ENCODE measurements at places on chromosomes 3 and 15. TPM values are rescaled to one million over a fixed set of nuclear protein-coding genes. Genes with fewer than 3 reads are reported as not detected.

- H3K36me3 ChIP-seq = no peaks in the 10 kb centered on the region
- H3K4me1 ChIP-seq = no peaks in the 10 kb centered on the region
- DNase-seq = no peak
- no peak overlapping the region for H3K27ac ChIP-seq
- H3K27me3 ChIP-seq = no peaks in the 10 kb centered on the region
- H3K4me3 ChIP-seq = no peak overlapping the region
Observed at GRCh38 chr3:50390508-50391224, 31.3 kb upstream of the TMEM115 start.

GRCh38 chr3:99923873-99924272 is 106.2 kb downstream of the CMSS1 start:
- no peak overlapping the region for H3K4me3 ChIP-seq
- no peak overlapping the region for H3K27ac ChIP-seq
- H3K4me1 ChIP-seq = no peaks in the 10 kb centered on the region
- no peak for DNase-seq

DNA sequence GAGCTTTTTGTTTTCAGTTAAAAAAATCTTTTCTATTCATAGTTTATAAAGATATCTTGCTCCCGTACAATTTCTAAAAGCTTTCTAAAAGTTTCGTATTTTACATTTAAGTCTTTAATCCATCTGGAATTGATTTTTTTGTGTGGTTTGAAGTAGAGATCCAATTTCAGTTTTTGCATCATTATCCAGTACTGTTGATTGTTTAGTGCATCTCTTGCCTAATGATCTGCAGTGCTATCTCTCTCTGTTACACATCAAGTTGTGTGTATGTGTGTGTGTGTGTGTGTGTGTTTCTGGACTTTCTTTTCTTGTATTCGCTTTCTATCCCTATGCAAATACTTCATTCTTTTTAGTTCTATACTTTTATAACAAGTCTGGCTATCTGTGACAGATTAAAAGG is 605.8 kb upstream of the DPPA4 start:
- DNase-seq = no peak
- no peaks in the 10 kb centered on the region for H3K4me1 ChIP-seq
- no peaks in the 10 kb centered on the region for H3K27me3 ChIP-seq
- H3K36me3 ChIP-seq = no peaks in the 10 kb centered on the region

GRCh38 chr3:171736556-171736955 is 73.7 kb downstream of the PLD1 start:
- no peak for DNase-seq
- H3K27me3 ChIP-seq = no peaks in the 10 kb centered on the region
- no peaks in the 10 kb centered on the region for H3K36me3 ChIP-seq
- peaks cover 5% of the 10 kb centered on the region for H3K4me1 ChIP-seq

DNA sequence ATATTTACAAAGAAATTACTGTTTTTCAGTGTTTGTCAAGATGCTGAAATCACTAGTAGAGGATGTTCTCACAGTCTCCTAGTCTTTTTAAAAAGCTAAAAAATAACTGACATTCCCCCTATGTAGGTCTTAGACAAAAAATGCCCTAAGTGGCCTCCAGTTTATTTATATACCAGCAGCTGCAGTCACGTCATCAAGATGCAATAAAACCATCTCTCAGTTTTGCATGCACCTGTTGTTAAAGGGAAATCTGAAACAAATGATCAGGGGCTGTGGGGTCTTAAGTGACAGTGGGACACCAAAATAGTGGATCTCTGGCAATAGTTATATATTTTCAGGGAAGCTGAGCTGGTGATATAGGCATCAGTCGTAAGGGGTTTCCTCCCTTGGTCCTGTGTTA is 146.5 kb upstream of the ARPP21 start:
- no peaks in the 10 kb centered on the region for H3K36me3 ChIP-seq
- no peak overlapping the region for H3K27ac ChIP-seq
- no peaks in the 10 kb centered on the region for H3K27me3 ChIP-seq
- H3K4me1 ChIP-seq = no peaks in the 10 kb centered on the region
- H3K4me3 ChIP-seq = no peak overlapping the region
- DNase-seq = no peak

DNA sequence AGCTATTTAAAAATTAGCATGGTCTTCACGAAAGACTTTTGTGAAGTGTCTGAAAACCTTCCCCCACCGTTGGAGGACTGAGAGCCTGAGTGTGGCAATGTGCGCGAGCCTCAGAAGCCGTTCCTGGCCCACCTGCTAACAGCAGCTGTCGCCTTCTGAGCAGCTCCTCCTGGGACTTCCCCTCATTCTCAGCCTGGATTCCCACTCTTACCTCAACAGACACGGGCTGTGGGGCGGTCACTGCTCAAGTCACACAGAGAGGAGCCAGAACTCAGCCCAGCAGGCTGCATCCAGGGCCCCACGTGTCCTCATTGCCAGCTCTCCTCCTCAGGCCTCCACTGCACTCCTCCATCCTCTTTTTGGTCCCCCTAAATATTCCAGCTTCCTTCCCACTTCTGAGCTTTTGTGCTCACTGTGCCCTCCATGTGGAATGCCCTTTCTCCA is 7.8 kb downstream of the DNASE1L3 start:
- no peaks in the 10 kb centered on the region for H3K27me3 ChIP-seq
- H3K4me1 ChIP-seq = no peaks in the 10 kb centered on the region
- no peak for DNase-seq

DNA sequence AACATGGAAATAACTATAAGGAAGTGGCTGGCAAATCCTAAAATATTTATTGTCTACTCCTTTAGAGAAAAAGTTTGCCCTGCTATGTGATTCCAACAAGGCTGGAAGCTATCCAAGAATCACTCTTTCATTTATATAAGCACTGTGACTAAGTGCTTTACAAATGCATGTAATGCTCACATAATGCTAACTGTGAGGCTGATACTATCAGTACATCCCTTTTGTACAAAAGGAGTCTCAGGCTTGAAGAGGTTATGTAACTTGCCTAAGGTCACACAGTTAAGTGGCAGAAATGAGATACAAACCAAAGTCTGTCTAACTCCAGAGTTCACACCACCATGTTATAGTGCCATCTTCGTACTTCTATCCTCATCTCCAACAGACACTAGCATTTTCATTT is 17.0 kb downstream of the TOPBP1 start:
- H3K4me1 ChIP-seq = peaks cover 28% of the 10 kb centered on the region
- H3K27me3 ChIP-seq = no peaks in the 10 kb centered on the region
- H3K36me3 ChIP-seq = peaks cover 61% of the 10 kb centered on the region

DNA sequence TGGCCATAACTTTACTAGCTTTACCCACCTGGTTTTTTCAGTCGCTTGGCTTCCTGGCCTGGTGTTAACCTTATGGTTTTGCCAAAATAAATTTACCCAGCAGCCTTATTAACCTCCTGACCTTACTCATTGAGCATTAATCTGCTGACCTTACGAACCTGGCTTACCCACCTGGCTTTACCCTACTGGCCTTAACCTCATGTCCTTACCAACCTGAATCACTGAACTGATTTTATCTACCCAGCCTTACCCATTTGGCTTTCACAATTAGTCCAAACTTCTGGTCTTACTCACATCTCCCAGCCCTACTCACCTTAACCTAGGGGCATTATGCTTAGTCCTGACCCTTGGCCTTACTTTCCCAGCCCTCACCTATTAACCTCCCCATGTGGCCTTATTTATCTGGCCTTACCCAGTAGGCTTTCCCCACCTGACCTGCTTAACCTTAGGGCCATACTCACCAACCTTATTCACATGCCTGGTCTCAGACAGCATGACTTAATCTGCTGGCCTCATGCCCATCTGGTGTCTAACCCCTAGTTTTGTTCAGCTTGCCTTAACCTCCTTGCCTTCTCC is 93.4 kb downstream of the IL12A start:
- H3K27ac ChIP-seq = no peak overlapping the region
- DNase-seq = no peak
- no peaks in the 10 kb centered on the region for H3K36me3 ChIP-seq
- no peaks in the 10 kb centered on the region for H3K27me3 ChIP-seq

DNA sequence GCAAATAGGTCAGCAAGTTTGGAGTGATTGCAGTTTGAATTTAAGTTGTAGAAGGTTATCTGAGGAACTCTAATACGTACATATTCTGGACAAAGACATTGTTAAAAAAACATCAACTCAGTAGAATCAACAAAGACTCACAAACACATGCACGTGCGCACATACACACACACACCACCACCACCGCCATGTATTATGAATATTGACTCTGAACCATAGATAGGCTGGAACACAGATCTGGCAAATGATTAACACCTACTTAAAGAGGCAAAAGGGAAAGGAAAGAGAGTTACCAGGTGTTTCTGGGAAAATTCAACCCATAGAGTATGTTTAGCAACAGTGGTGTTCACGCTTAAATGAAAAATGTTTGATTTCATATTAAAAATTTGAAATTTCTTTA is 334.2 kb upstream of the ALCAM start:
- no peak overlapping the region for H3K27ac ChIP-seq
- no peak for DNase-seq
- no peaks in the 10 kb centered on the region for H3K36me3 ChIP-seq
- no peaks in the 10 kb centered on the region for H3K27me3 ChIP-seq
- no peaks in the 10 kb centered on the region for H3K4me1 ChIP-seq
- no peak overlapping the region for H3K4me3 ChIP-seq

DNA sequence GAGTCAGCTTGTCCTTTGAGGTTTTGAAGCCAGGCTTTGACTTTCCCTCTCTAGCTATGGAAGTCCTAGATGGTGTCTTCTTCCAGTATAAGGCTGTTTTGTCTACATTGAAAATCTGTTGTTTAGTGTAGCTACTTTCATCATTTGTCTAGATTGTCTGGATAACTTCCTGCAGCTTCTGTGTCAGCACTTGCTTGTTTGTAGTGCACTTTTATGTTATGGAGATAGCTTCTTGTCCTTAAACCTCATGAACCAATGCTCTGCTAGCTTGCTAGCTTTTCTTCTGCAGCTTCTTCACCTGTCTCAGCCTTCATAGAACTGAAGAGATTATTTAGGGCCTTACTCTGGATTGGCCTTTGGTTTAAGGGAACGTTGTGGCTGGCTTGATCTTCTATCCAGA is 43.8 kb downstream of the AKAP13 start:
- no peaks in the 10 kb centered on the region for H3K36me3 ChIP-seq
- H3K4me3 ChIP-seq = no peak overlapping the region
- peaks cover 13% of the 10 kb centered on the region for H3K4me1 ChIP-seq

DNA sequence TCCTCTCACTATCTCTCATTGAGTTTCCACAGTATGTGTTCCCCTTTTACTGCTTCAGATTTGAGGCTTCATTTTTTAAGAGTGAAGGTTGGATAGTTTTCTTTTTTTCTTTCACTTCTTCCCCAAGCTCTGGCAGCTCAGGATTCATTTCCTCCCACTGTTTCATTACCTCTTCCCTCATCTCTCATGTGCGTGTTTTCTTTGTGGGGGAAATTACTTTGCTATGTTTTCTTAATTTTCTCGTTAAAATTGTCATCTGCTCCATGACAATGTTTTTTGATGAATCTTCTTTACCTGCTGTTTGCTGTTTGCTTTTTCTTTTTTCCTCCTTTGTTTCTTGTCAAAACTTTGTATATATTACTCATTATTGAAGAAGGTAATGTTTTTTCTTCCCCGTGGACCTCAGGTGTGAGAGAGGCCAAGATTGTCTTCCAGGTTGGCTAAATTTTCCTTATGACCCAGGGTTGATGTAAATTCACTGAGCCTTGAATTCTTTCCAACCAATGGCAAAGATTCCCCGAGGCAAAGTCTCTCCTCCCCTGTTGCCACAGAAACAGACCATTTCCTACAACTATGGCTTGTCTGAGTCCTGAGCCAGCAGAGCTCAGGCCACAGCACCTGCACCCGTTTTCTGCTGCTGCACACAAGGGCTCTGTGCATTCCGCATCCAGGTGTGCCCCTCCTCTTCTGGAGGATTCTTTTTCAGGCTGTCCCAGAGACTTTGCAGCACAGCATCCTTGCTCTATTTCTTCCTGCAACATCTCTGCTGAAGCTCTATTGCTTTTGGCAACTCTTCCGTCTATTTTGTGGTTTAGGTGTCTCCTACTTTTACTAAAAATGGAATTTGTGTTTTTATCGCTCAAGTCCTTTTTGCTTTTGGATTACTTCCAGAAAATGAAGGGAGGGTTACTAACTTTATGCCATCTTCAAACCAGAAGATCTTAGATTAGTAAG is 66.1 kb downstream of the NOX5 start:
- no peak for DNase-seq
- no peaks in the 10 kb centered on the region for H3K36me3 ChIP-seq
- no peak overlapping the region for H3K27ac ChIP-seq
- H3K27me3 ChIP-seq = peaks cover 8% of the 10 kb centered on the region

DNA sequence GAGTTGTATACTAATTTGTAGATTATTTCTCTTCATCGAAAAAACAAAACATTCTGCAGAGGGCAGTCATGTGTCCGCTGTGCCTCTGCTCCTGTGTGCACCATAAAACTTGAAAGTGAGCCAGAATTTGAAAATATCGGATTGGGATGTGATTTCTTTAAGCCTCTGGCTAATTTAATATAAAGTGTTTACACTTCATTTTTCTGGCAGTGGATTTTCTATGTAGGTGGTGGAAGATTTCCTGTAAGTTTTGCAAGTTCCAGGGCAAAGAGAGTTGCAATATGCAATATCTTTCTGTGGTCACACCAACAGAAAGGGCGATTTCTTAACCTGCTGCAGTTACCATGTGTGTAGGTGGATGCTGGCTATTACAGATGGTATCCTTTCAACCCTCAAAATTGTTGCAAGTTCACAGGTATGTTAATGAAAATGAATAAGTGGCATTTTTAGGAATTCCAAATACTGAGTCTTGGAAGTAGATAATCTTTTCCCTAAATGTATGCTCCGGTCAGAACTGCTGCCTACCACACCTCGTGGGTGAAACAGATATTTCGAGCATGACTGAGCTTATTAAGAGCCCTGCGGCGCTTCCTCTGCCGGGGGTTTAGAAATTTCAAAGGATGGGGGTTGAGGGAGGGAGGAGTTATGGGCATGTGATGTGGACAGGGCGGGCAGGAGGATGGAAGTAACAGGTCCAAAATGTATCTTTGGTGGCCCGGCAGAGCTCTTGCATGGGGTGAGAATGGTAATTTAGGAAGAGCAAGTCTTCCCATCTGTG is 134.0 kb downstream of the PGPEP1L start:
- H3K27ac ChIP-seq = peak overlapping the region; percentile 93
- H3K4me3 ChIP-seq = peak overlapping the region; percentile 6
- H3K4me1 ChIP-seq = peaks cover 76% of the 10 kb centered on the region
- H3K27me3 ChIP-seq = no peaks in the 10 kb centered on the region
- no peak for DNase-seq

- no peak overlapping the region for H3K4me3 ChIP-seq
- H3K4me1 ChIP-seq = no peaks in the 10 kb centered on the region
- DNase-seq = no peak
- peaks cover 2% of the 10 kb centered on the region for H3K27me3 ChIP-seq
- H3K36me3 ChIP-seq = no peaks in the 10 kb centered on the region
- H3K27ac ChIP-seq = no peak overlapping the region
Observed at GRCh38 chr3:16510620-16511319, 2.7 kb downstream of the RFTN1 start.

- no peak overlapping the region for H3K27ac ChIP-seq
- no peak for DNase-seq
- H3K27me3 ChIP-seq = no peaks in the 10 kb centered on the region
- no peaks in the 10 kb centered on the region for H3K4me1 ChIP-seq
- no peaks in the 10 kb centered on the region for H3K36me3 ChIP-seq
- no peak overlapping the region for H3K4me3 ChIP-seq
Observed at GRCh38 chr3:42224178-42224577, 41.8 kb downstream of the CCK start.

Gene PLA2G4F
- total RNA-seq = not detected

Gene WDR76
- 40.0 TPM for total RNA-seq

Gene STRC
- not detected for total RNA-seq

Gene PLA2G4E
- total RNA-seq = not detected

Gene SPATA16
- total RNA-seq = not detected

Gene LMAN1L
- not detected for total RNA-seq

Gene C3orf20
- not detected for total RNA-seq

Gene CCR8
- not detected for total RNA-seq

Gene CHRNA5
- total RNA-seq = 52.4 TPM

All from Panc1 (cell line).